ENCODE measurements at places on chromosomes 7 and 10. TPM values are rescaled to one million over a fixed set of nuclear protein-coding genes. Genes with fewer than 3 reads are reported as not detected.

CACNB2 gene
- under 0.01 TPM for total RNA-seq

CREB5 gene
- 2.0 TPM for total RNA-seq

ZP3 gene
- 4.7 TPM for total RNA-seq

CPA4 gene
- 1.3 TPM for total RNA-seq

CCDC172 gene
- total RNA-seq = not detected

GPR26 gene
- total RNA-seq = not detected

TNS3 gene
- total RNA-seq = 124 TPM

TMEM140 gene
- not detected for total RNA-seq

ZNF365 gene
- total RNA-seq = not detected

MMP21 gene
- total RNA-seq = not detected

RINT1 gene
- 16.5 TPM for total RNA-seq

GLI3 gene
- total RNA-seq = 1.8 TPM

PLA2G12B gene
- not detected for total RNA-seq

CNPY1 gene
- not detected for total RNA-seq

MRLN gene
- total RNA-seq = not detected

TLX1 gene
- total RNA-seq = not detected

INPP5F gene
- total RNA-seq = 58.9 TPM

All from placental epithelial cell (primary cell).